SHP77 (cell line): ENCODE measurements at places on chromosomes 12 and 14.
A peak's percentile ranks its signal among the peaks of the same experiment; 100 is the strongest.

GRCh38 chr12:116319898-116320621 is 42.6 kb upstream of the MED13L start:
- no peak for DNase-seq

DNA sequence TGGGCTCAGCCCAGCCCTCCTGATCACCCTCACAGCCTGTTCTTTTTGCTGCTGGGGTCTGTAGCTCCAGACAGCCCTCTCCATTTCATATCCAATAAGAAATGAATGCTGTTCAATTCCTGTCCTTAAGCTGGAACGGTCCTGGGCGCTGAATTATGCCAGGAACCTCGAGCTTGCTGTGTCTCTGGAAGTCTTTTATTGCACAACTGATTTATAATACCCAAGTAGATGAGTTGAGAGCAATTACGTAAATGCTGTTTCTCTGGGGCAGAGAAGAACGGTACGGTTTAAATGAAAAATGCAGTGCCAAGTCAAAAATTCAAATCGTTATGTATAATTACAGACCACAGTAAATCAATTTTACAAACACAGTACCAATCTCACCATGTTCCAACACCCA is 161.0 kb downstream of the SAMD4A start:
- DNase-seq: no peak

GRCh38 chr14:60381909-60382308 is 104.0 kb downstream of the C14orf39 start:
- DNase-seq: no peak

- no peak for DNase-seq
Observed at GRCh38 chr12:104873374-104873773, 84.7 kb downstream of the SLC41A2 start.

DNA sequence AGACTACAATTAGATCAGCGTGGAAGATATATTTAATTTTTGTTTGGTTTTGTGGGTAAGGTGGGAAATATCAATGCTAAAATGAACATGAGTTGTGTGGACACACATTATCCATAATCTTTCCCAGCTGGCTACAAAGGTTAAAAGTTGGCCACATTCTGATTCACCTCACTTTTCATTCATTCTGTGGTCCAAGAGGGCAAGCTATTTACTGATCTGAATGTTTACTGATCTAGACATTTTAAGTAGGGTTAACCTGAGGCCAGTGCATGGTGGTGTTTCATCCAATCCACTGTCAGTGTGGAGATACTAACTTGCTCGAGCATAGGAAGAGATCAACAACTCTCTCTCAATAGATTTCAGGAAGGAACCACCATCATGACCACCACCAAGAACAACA is 71.6 kb downstream of the DCAF5 start:
- DNase-seq: no peak

DNA sequence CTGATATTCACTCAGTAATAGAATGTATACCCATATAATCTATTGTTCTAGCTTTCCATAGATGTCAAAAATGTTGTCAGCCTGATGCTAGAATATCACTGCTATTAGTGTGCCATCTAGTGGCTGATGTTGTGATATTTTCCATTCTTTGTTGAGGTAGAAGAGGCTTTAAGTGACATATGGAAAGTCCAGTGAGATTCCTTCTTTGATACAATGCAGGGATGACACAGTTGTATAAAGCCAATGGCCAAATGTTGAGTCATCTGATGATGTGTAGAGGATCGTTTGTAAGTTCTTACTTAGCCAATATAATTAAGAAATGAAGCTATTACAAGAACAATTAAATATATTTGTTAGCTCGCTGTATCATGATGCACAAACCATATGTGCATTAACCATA is 58.1 kb upstream of the PCED1B start:
- DNase-seq: peak; percentile 51

DNA sequence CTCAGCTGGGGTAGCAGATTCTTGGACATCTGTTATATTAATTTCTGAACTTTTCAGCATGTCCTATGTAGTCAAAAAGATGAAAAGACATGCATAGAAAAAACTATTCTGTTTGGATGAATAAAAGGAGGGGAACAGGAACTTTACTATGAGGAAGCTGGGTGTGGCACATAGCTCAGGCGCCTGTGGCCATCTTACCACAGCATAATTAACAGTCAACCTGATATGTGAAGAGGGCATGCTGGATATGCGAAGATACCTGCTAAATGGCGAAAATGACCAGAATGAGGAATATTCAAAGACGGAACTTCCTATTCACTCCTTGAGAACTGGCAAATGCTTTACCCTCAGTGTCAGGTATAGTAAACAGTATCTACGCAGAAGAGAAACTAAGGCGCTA is 18.4 kb downstream of the SETD3 start:
- no peak for DNase-seq

- DNase-seq: no peak
Observed at GRCh38 chr12:53992377-53992889, 7.5 kb downstream of the HOXC10 start.

GRCh38 chr12:111406474-111407376 is 1.0 kb downstream of the SH2B3 start:
- no peak for DNase-seq

GRCh38 chr12:26158078-26158764 is 33.4 kb upstream of the BHLHE41 start:
- DNase-seq: no peak

GRCh38 chr12:56266693-56267442 is at the start of gene COQ10A:
TSS of gene COQ10A (plus strand) at chr12:56266942. CDS start at chr12:56267119, 177 bp downstream.
- DNase-seq: peak; percentile 75

- no peak for DNase-seq
Observed at GRCh38 chr14:52091928-52092327, 23.1 kb upstream of the NID2 start.

DNA sequence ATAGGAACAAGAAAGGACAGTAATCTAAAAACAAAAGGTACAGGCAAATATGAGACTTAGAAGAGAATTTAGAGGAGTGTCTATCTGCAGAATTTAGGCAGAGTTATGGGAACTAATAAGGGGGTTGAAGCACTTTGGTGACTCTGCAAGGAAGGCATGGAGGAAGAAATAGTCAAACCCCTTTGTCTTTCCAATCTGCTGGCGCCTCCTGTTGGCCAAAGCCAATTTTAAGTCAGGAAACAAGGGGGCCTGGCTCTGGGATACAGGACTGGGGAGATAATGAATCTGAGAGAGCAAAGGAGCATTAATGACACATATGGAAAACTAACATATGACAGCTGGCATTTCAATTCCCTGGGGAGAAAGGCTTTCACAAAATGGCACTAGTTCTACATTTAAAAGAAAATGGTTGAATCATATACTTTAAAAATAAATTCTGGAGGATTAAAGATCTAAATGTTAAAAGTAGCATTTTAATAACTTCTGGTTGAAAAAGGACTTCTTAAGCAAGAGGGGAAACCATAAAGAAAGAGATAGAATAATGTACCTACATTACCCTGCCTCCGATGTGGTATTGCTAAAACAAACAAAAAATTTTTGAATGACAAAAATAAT is 48.5 kb upstream of the CSRP2 start:
- no peak for DNase-seq
